Activated CD4-positive, alpha-beta T cell treated with anti-CD3 and anti-CD28 coated beads, Interleukin-2, amount 10 ng/mL, durations not matched to agents 7 days and 5 days (primary cell): ENCODE measurements at places on chromosomes 5 and 9.

DNA sequence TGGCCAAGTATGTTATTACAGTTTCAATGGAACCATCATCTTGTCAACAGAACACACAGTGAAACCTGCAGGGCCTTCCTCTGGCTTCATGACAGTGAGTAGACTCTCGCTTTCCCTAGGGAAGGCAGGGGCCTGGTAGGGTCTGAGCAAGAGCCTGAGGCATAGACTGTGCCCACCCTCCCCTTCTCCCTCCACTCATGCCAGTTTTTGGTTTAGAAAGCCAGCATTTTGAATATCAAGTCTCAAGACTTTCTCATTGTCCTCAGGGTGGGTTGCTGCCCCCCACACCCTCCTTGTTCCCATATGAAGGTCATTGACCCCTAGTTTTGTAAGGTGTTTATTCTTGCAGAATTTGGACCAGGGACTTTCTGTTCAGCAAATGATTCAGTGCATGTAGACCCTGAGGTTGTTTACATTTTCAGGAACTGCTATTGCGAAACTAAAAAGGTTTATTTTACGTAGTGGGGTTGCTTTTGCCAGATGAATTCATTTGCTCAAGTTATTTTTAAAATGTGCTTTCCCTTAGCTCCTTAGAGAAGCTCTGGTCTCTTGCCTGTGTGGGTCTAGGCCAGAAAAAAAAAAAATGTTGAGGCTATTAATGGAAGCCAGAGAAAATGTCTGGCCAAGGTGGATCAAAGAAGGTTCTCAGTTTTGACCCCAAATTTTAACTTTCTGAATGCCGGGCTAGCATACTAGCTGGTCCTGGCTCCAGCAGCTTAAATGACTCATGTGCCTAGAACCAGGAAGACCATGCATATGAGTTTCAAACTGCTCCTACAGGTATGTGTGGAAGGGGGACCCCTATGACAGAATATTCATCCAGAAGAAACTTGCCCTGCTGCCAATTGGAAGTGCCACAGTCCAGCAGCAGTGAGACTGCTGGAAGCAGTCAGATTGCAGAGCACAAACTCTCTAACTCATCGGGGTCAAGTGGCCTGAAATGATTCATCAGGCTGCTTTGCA, 10.1 kb upstream of the MOB3B start:
- DNase-seq, result no peak

DNA sequence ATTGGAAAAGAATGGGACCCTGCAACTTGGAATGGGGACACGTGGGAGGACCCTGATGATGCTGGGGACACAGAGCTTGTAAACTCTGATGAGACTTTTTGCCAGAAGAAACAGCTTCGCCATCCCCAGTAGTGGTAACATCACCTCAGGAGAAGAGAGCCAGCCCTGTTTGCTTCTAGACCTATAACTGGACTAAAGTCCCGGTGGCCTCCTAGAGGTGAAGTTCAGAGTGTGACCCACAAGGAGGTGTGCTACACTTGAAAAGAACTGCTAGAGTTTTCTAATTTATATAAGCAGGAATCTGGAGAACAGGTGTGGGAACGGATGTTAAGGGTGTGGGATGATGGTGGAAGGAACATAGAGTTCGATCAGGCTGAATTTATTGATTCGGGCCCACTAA, 19.8 kb downstream of the NSA2 start:
- DNase-seq, result no peak

DNA sequence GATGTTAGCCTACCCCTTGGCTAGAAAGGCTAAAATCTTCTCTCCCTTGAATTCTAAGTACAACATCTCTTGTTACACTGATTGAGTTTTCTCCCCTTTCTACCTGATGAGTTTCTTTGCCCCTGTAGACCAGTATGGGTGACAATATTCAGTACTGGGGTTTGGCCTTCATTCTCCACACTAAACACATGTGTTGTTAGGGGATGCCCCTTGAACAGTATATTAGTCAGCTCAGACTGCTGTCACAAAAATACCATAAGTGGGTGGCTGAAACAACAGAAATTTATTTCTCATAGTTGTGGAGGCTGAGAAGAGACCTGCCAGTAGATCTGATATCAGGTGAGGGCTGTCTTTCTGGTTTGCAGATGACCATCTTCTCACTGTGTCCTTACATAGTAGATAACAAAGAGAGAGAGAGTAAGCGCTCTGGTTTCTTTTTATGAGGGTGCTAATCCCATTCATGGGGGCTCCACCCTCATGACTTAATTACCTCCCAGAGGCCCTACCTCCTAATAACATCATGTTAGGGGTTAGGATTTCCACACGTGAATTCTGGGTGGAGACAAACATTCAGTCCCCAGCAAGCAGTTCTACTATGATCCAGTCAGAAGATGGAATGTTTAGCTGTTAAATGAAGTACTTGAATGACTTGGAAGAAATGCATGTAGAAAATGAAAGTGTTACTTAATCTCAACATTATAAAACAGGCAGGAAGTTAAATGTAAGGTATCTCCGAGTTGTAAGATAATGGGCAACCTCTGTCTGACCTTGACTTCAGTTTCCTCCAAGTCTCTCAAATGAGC, 17.5 kb downstream of the VLDLR start:
- DNase-seq, result no peak

GRCh38 chr9:22079873-22080341, 70.8 kb upstream of the CDKN2B start:
- DNase-seq, result peak; percentile 79

DNA sequence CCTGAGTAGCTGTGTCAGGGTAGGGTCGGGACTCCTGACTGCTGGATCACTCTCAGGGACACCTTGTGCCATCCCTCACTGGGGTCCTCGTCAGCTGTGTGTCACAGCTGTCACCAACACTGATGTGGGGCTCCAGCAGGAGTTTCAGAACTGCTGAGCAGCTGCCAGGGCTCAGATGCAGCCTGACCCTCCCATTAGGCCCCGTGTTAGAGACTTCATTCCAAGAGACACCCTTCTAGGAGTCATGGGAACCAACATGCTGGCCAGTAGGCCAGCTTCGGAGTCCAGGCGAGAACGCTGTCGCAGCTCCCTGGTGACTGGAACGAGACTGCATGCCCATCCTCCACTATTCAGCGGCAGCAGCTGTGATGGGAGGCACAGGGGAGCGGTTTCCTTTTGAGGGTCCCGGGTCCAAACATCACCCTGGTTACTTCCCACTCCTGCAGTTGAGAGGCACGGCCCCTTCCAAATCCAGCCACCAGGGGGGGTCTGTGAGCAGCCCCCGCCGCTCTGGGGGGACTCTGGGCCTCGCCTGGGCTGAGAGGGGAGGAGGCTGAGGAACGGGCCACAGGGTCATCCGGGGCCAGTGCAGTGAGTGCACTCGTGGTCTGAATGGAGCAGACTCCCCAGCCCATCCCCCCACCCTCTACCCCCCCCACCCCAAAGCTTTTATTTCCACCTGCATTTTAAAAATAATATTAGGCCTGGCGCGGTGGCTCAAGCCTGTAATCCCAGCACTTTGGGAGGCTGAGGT, 12.6 kb upstream of the TCF7 start:
- DNase-seq, result peak; percentile 67

DNA sequence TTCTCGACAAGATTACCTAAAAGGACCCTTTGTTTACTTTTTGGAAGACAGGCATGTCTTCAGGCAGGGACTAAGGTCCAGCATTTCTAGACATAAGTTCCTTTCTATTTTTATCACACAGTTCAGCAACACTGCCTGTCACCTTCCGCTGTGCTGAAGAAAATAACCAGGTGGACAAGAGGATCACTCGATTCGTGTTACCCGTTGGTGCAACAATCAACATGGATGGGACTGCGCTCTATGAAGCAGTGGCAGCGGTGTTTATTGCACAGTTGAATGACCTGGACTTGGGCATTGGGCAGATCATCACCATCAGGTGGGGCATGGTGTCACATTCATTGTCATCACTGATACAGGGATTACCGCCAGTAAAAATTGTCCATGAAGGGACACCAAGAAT, 85.6 kb upstream of the PLPP6 start:
- no peak for DNase-seq

- DNase-seq, result no peak
Measured at GRCh38 chr5:74201334-74202081, 439.0 kb downstream of the ENC1 start.

DNA sequence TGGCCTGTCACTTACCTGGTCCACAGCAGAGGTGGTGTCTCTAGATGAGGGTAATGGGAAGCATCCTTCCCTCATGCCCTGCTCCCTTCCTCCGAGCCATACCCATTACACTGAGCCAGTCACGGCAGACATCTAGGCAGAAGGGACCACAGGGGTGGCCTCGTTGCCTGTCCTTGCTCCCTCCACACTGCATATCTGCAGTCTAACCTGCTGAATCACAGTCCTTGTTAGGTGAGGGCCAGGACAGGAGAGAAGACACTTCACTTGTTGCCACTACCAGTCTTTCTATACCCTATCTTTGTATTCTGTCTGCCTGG, 18.4 kb upstream of the SPINK4 start:
- DNase-seq, result no peak

GRCh38 chr5:16539169-16539666, 73.6 kb upstream of the ZNF622 start:
- DNase-seq, result no peak

GRCh38 chr9:118732998-118733397, 636.2 kb downstream of the BRINP1 start:
- no peak for DNase-seq

DNA sequence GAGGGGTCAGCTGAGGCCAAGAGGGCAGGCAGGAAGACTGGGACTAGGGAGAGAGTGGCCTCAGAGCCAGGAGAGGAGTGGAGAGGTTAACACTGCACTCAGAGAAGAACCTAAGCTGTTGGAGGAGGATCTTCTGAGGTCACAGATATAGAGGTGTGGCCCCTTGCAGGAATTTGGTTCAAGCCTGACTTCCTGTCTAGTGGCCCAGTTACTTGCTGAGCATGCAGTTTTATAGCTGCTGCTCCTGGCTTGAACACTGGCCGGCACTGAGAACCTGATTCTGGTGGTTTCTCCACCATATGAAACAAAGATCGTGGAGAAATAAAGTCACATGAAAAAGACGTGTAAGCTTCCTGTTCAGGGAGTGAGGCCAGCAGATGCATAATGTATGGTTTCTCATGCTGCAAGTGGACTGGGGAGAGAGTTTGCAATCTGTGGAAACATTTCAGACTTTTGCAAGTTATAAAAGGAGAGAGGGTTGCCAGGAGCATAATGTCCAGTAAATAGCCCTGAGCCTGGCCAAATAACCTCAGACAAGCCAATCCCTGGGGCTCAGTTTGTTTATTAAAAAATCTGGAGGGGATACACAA, 82.6 kb downstream of the GALNT10 start:
- peak; percentile 40 for DNase-seq

GRCh38 chr5:180034564-180034963, 37.0 kb downstream of the RNF130 start:
- DNase-seq, result no peak

GRCh38 chr5:171801839-171802238, 16.2 kb downstream of the SMIM23 start:
- no peak for DNase-seq

GRCh38 chr9:79912318-79913070, 340.7 kb downstream of the TLE4 start:
- DNase-seq, result no peak

GRCh38 chr5:61965490-61965889, 340.5 kb upstream of the KIF2A start:
- no peak for DNase-seq

GRCh38 chr5:150155258-150156026, at the start of gene PDGFRB:
Gene PDGFRB (minus strand): TSS chr5:150155845. CDS start chr5:150137047, 18,798 bp downstream.
- peak; percentile 27 for DNase-seq

DNA sequence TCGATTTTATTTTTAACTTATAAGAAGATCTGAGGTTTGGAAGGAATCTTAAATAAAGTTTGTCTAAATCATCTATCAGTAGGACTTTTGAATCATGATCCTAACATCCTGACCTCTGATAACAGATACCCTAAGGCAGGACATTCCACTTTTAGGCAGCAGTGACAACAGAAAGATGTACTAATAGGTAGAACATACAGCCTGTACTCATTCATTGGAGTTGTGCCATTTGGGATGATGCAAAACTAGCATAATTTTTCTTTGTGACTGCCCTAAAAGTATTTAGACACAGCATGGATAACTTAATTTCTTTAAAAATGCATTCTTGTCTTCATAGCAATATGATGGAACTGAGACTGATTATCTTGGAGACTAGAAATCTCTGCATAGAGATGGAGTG, 39.7 kb downstream of the CDC42SE2 start:
- DNase-seq, result no peak
